Mucosa of gallbladder (tissue), 1 donor: ENCODE measurements at places on chromosomes 5 and 9. TPM values are rescaled to one million over a fixed set of nuclear protein-coding genes. Genes with fewer than 3 reads are reported as not detected.

RNF208 gene
- 16.8 TPM for total RNA-seq

GRCh38 chr9:77903666-77904285 lies 127.8 kb downstream of the GNAQ start:
- DNase-seq, result no peak

DNA sequence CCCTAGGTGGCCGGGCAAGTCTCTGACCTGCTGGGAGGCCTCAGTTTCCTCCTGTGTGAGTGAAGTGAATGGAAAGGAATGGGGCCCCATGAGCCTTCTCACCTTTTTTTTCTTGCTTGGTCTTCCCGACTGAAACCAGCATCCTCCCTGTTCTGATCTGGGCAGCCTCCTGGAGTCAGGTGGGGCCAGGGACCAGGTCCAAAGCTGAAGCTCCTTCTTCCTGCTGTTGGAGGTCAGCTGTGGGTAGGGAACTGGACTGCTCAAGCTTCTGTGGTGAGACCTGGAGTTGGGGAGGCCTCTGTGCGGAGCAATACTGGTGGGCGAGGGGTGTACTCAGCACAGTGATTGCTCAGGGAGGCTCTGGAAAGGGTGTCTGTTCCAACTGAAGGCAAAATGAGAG lies 99.7 kb downstream of the PCSK1 start:
- DNase-seq, result no peak

DNA sequence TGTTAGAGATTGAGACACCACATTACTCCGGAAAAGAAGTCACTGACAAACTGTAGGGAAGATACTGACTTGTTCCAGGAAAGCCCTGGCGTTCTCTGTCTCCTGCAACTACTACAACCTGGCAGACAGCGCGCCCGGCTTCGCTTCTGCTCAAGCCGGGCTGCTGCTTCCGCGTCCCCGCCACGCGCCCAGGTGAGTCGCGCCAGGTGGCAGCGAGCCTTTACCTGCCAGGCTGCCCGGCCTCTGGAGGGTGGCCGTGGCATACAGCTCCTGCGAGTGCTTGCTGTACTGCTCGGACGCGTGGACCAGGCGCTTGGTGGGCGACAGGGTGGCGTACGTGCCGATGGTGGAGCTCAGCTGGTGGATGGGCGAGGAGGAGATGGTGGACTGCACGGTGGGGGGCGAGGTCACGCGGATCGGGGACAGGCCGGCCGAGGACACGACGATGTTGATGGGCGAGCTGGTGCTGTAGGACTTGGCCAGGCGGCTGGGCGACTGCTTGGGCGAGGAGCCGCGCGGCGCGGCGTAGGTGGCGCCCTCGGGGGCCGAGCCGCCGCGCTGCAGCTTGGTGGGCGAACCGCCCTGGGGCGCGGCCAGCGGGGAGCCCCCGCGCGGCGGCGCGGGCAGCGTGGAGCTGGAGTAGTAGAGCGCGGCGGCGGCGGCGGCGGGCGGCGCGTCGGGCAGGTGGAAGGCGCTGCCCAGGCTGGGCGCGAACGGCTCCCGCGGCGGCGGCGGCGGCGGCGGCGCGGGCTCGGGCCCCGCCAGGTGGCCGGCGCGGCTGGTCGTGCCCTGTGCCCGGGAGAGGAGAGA lies 519.6 kb downstream of the CTNND2 start:
- DNase-seq, result no peak

- DNase-seq, result no peak
These were observed 205.9 kb upstream of the TMEM161B start for GRCh38 chr5:88474574-88474973.

DNA sequence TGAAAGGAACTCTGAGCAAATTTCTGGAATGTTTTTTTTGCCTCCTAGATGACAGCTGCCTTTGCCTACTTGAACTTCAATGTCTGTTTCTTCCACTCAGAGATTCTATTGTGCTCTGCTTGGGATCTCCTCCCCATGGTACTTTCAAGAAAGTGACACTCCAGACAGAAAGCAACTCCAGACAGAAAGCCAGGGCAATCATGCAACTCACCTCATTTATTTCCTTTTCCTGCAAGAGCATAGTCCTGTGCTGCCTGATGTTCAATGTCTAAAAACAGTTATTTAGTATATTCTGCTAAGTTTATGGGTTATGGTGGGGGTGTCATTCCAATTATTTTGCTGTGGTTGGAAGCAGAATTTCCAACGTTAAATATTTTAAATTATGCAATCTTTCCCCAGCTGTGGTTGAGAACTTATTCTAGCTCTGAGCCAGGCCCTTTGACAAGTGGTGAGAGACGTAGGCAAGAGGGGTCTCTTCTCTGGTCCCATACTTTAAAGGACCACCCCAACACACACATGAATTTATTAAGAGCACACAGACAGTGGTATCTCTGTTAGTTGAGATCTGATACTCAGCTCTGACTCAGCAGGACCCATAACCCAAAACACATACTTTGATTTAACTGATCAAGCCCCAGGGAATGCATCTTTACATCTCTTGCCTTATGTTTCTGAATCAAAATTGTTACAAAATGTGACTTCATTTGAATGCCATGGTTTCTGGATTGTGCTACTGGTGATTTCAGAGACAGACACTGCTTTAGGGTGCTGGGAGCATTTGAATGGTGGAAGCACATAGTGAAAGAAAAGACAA lies 39.5 kb upstream of the MAMDC2 start:
- DNase-seq, result no peak

DNA sequence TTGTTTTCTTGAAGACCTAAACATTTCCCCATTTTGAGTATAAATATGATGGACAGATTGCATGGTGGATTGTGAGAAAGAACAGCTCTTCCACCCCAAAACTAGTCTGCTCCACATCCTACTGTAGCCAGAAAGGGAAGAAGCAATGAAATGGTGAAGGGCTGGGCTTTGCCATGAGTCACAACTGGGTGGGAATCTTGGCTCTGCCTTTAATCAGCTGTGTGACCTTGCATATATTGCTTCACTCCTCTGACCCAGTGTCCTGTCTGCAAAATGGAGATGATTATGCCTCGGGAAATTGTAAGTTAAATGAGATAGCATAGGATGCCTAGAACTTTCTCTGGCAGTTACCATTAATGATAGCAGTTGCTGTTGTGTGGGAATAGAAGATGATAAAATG lies 101.9 kb downstream of the PDE8B start:
- no peak for DNase-seq
